ENCODE measurements at places on chromosomes 2 and 18.

- no peak for DNase-seq
These were observed 154.6 kb upstream of the MGAT5 start for GRCh38 chr2:134099273-134099672.

- DNase-seq = no peak
These were observed 1357.5 kb upstream of the CELF4 start for GRCh38 chr18:38923126-38923525.

DNA sequence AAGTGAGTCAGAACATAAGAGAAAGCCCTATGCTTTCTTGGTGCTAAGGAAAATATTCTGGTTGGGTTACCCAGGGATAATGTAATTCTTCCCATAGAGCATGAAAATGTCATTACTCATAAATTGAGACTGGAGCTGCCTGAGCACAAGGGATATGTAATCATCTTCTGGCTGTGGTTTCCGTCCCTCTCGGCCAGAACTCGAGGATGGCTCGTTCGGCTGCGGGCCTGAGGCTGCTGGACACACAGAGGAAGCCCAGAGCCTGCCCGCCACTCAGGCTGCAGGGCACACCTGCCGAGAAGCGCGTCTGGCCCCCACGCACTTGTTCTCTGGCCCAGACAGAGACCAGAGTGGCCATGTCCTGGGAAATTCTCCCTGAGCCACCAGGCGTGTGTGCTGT lies 104.9 kb downstream of the ASAP2 start:
- DNase-seq = no peak

DNA sequence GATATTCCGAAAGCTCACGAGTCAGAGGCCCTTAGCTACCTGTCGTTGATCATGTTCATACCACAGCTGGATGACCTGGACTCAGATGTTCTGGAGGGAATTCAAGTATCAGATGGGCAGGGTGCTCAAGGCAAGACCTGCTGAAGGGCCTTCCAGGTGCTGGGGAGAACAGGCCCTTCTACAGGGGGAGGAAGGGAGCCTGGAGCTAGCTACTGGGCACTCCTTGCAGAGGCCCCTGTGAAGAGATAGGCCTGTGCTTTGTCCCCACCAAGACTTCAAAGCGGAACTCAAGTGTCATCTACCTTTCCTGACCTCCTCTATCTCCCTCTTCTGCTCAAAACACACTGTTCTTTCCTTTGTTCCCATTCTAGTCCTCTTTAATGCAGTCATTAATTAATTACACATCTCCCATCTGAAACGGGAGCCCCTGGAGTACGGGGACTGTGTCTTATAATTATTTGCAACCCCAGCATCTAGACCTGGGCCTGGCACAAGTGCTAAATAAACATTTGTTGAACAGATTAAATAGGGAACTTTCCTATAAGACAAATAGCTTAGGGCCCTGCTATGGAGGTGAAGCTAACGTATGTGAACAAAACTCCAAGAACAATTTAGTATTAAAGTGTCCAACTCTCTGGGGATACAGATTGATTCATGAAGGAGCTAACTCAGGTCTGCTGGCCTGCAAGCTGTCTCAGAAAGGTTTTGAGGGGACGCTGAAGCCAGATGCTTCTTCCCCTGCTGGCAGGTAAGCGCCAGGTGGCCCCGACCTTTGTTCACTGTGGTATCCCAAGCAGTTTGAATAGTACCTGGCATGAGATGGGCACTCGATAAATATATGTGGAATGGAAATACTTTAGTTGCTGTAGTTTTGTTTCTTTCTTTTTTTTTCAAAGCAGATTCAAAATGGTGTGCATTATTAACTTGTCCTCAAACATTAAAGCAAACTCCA lies 22.0 kb downstream of the RHOB start:
- DNase-seq = no peak

GRCh38 chr2:18671363-18671762 lies 82.0 kb upstream of the NT5C1B start:
- no peak for DNase-seq

- DNase-seq = no peak
These were observed 149.2 kb downstream of the MTCL1 start for GRCh38 chr18:8854550-8854949.

GRCh38 chr18:56026509-56026908 lies 438.5 kb upstream of the TCF4 start:
- DNase-seq = no peak

DNA sequence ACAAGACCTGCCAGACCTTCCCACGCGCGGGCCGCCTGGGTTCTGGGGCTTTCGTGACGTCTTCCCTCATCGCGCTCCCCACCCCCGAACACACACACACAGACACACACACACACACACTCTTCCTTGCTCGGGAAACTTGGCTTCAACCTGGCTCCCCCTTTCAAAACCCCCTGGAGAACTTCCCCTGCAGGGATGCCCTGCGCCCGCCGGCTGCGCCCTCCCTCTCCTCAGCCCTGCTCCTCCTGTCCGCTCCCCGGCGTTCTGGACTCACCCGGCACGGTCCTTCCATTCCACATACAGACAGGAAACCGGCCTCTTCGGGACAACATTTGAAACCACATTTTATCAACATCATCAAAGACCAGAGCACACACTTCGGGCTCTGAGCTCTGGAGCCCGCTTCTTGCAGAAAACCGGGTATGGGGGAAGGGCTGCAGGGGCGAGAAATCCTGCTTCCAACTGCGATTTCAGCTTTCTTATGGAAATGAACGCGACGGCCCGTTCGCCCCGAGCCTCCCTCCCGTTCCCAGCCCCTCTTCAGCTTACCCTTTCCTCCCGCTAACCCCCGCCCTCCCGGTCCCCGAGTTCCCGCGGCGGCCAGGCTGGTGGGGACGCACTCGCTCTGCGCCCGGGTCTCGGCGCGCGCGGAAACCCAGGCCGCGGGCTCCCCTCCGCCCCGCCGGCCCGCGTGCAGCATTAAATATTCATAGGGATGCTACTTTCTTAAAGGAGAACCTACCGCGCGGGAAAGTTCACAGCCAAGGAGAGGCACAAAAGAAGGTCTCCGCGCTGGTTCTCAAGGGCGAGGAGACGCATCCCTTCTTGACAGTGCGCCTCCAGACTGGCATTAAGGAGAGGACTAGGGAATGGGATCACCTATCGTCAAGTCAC lies 18.3 kb downstream of the POU3F3 start:
- no peak for DNase-seq

DNA sequence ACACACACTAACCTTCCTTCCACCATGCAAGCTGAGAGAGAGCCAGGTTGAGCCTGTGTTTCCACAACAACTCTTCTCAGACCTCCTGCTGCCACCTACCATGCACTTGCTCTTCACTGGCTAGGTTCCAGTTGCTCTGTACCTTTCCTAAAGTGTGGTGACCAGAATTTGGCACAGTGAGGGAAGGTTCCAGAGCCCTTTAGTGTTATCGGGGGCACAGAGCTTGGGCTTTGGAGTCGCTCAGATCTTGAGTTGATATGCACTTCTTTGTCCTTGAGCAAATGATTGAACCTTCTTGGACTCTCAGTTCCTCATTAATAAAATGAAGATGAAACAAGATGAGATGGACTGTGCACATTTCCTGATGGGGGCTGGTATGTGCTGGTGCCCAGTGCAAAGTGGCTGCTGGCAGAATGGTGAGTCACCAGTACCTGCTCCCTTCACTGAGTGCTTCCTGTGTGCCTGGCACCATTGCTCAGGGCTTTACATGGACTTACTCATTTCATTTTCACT lies 47.1 kb downstream of the NEDD4L start:
- DNase-seq = no peak
